ENCODE measurements at places on chromosomes 3 and 15.

DNA sequence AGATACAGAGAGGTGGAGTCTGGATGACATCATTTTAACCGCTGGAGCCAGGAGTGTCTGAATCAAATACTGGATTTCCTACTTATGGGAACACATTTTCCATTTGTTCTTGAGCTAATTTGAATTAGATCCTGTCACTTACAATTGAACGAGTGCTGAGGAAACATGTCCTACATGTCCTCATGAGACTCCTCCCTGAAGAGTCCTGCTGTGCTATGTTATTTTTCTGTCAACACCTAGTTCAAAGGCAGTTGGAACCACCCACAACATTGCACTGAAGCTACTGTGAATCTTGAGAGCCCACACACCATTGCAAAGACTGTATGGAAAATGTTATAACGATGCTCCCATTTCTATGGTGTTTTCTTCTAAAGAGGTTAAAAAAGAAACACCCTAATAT lies 123.5 kb upstream of the CRBN start:
- no peak for DNase-seq

DNA sequence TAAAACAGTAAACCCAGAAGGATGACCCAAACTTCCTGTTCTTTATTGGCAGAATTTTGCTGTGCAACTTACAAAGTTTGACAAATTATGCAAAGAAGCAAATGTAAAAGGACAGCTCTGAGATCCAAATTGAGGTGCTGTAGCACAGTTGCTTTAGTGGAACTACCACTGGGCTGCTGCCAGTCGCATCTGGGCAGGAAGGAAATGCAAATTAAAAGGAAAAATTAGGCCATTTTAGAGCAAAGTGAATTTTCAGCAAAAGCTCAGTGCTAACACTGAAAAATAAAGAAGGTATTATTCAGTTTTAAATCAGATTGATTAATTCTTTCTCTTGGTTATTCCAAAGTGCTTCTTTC lies 104.5 kb downstream of the ZMAT3 start:
- DNase-seq, result no peak

GRCh38 chr3:150106740-150107428 lies 136.2 kb upstream of the PFN2 start:
- DNase-seq, result no peak

DNA sequence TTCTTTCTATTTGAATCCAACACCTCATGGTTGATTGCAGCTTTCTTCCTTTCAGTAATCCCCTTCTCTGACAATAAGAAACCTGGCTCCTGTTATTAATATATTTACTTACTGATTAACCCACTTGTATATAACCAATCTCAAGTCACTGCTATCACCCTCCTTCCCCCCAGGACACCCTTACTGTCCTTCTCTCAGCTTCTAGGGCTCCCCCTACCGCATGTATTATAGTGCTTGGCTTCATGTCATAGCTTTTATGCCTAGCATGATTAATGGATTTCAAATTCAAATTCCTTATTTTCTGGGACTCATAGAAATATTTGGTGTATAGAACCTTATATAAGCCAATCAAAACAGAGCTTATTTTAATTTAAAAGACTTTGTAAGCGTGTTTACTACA lies 75.7 kb upstream of the BNIP2 start:
- no peak for DNase-seq

- no peak for DNase-seq
These were observed 232.5 kb downstream of the FOXP1 start for GRCh38 chr3:71350998-71351397.

DNA sequence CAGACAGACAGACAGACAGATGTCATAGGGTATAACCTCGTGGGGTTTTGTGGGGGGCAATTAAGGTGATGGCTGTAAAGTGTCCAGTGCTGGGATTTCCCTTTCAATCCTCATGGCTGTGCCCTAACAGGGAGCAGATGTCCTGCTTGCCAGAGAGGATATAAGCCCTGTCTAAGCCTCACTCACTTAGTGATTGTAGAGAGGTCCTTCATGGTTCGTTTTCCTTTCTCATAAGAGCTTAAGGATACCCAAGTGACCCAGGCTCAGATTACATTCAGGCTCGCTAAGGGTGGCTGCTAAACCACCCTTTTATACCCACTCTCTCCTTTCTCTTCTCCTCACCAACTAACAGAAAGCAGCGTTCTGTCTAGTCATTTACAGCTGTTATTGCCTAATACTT lies 19.2 kb downstream of the LYSMD2 start:
- DNase-seq, result no peak

DNA sequence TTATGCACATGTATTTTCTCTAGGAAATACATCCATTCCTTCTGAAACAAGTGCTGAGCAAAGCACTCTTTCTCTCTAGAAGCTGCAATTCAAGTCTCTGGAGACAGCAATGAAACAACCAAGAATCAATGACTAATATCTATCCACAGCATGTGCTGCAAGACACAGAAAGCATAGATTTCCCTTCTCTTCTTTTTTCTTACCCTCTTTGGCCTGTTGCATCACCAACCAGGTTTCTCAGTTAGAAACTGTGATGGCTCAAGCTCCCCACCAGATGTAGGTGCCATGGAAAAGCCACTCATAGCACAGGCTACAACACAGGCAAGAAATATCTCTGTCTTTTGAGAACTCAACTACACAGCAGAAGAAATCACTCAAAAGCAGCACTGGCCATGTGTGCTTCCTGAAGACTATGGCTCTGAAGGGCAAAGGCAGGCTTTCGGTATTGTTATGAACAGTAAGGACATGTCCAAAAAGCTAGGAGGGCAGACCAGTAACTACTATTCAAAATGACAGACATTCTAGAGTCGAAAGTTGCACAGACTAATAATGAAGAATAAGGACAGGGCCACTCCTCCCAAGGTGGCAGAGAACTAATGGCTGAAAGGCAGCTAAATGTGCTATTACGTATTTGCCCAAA lies 15.5 kb downstream of the ZDHHC3 start:
- DNase-seq, result no peak

- no peak for DNase-seq
These were observed 11.4 kb upstream of the VGLL3 start for GRCh38 chr3:87002346-87002745.

DNA sequence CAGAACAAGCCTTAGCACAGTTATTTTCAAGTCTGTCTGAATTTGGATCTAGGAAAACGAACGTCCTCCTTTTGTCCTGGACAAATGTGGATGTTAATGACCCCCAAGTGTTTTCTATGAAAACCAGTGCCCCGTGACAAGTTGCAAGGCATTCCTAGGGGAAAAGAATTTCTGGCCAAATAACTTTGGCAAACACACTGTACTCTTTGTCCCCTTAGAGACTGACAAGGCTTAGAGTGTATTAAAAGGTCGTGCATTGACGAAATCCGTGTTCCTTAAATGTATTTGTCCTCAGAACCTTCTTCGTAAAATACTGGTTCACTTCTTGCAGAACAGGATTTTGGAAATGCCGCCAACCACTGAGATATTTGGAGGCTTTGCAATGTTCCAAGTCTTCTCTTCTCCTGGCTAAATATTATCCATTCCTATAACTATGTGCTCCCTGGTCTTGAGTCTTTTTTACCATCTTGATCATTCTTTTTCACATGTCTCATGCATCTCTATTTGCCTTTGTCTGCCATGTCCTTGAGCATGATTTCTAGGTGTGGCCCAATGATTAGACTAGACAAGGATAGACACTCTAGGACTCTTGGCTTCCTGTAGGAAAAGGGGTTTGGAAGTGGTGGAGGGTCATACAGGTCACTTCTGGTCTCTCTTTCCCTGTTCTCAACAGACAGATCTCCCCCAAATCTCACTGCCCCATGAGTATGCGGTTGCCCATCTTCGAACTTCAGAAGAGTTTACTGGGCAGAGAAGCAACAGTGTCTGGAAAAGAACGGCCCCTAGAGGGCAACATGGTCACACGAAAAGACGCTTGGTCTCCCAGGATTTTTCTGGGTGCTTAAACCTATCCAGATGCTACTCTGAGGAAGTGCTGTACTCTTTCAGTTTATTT lies 117.5 kb downstream of the EDEM1 start:
- no peak for DNase-seq

Data from GF-D8 (cell line).